ENCODE measurements at places on chromosomes 2 and 18. TPM values are rescaled to one million over a fixed set of nuclear protein-coding genes. Genes with fewer than 3 reads are reported as not detected.

DNA sequence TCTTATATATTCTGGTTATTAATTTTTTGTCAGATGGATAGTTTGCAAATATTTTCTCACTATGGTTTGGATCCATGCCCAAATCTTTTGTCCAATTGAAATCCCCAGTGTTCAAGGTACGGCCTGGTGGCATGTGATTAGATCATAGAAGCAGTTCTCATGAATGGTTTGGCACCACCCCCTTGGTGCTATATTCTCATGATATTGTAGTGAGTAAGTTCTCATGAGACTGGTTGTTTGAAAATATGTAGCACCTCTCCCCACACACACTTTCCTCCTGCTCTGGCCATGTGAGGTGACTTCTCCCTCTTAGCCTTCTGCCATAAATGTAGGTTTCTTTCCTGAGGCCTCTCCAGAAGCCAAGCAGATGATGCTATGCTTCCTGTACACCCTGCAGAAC, 107.7 kb upstream of the KYNU start:
- DNase-seq, result no peak

DNA sequence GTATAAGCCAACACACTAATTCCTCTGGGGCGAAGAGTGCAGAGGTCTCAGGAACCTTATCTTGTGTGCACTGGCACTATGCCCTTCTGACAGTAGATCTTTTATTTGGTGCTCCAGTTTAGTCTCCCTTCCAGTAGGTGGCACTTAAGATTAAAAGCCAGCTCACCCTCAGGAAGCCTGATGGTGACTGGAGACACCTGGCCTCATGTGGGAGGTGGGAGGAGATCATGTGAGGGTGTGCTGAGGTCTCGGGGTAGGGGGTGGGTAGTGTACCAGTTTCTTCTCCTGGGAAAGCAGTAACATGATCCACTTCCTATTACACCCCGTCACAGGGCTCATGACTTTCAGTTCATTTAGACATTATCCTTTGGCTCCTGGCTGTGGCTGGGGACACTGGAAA, 654.9 kb downstream of the ADCYAP1 start:
- no peak for DNase-seq

GRCh38 chr2:27920148-27920885, 29.8 kb downstream of the BABAM2 start:
- peak; percentile 68 for DNase-seq

Gene SNED1
- total RNA-seq, result 39.5 TPM

- DNase-seq, result no peak
Measured at GRCh38 chr2:208039376-208040110, 14.2 kb upstream of the PLEKHM3 start.

DNA sequence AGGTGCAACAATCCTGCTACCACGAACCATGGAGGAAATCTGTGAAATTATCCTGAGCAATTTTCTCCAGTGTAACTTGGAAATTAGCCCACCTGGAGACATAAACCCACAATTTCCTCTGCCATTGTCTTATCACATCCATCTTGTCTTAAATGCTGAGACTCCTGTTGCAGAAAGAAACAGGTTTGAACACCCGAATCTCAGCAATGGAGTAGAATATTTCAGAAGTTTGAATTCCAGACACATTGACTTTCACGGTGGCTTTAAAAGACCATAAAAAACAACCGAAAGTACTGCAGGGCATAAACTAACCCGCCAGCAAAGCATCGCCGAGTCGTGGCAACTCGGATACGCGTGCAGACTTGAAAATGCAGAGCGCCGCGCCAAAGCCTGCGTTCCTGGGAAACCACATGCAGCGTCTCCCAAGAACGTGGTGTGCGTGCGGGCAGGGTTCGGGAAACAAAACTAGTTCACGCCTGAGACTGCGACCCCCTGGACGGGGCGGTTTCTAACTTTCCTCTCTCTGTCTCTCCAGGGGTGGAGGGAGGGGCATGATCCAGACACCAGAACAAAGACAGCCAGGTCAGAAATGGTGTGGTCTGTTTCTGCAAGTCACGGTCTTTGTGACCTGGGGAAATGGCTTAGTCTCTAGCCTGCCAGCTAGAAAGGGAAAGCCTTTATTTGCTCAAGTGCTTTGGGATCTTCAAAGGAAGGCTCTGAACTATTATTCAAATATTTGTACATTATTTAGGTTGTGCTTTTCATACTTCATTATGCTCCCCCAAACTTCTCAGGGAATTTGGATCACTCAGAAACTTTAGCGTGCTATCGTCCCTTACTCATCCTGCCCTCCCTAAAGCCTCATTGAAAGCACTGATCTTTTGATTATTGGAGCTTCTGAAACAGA, 26.9 kb upstream of the KCTD1 start:
- peak; percentile 41 for DNase-seq

Gene ASB18
- not detected for total RNA-seq

- peak; percentile 24 for DNase-seq
Measured at GRCh38 chr2:14977021-14977420, 344.5 kb downstream of the LRATD1 start.

DNA sequence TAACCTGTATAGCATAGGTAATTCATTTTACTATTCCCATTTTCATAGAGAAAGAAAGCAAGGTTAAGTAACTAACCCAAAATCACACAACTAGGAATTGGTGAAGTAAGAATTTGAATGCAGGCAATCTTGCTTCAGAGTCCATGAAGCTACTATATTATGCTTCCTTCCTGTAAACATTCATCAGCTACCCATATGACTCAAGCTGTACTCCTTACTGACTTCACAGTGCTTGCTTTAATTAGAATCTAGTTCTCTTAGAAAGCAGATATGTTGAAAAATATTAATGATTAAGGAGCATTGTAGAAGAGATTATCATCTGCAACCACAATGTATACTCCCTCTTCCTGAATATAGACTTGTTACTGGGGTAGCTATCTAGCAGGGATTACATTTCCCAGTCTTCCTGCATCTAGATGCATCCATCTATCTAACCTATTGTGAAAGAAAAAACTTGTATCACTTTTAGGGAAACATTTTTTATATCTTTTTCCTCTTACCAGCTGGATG, 961.6 kb upstream of the CHAC2 start:
- peak; percentile 17 for DNase-seq

Gene SCYGR2
- total RNA-seq, result not detected

- DNase-seq, result peak; percentile 23
Measured at GRCh38 chr2:128172191-128172590, 81.2 kb downstream of the UGGT1 start.

DNA sequence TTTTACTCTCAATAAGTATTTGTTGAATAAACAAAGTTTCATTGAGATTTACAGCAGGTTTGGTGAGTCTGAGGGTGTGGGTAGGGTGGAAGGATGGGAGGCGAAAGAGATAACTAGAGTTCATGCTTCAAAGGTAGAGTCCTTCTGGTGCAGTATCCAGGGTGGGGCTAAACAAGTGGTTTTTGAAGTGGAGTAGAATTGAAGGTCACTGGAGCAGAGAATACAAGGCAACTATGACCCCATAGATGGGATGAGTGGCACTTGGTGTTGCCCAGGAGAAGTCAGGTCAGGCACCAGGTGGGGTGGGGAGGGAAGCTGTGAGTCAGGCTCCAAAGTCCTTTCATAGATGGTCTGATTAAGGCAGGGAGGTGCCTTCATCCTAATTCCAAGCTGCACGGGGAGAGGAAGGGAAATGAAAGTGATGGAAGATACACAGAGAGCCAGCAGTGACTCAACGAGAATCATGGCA, 6.6 kb upstream of the CAB39 start:
- DNase-seq, result no peak

Gene MDH1B
- 1.8 TPM for total RNA-seq

Gene NEB
- total RNA-seq, result 0.26 TPM

GRCh38 chr18:56267334-56267733, 371.1 kb downstream of the TXNL1 start:
- DNase-seq, result no peak

GRCh38 chr2:85511008-85511811, 27.8 kb upstream of the MAT2A start:
- peak; percentile 41 for DNase-seq

Gene MEP1B
- under 0.01 TPM for total RNA-seq

DNA sequence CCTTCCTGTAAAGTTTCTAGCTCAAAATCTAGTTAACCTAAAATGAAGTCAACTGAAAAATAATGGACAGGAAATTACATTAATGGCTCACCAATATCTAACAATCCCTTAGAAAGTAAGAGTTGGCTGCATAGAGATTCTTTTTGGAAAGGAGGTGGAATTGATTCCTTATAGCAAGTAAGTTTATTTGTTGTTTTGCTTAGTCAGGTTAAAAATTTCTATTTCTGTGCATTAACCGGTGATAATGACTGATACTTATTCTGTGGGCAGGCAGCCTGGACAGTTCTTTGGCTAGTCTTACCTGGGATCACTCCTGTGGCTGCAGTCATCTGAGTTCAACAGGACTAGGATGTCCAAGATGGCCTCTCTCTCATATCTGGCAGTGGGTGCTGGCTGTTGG, 6.9 kb upstream of the BCL2L11 start:
- no peak for DNase-seq

DNA sequence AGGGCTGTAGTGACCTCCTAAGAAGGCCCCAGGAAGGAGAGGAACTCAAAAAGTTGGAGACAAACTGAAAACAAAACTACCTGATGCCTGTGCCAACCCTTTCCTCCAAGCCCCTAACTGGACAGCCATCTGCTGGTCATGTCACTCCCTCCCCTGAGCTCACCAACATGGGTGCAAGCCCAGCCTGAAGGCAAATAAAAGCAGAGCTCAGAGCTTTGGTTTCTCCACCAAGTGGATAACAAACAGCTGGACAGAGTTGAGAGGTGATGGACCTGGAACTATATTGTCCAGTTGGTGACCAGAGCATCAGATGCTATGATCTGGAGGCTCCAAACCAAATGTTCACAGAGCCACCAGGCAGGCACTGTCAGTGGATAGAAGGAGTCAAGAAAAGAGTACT, 34.6 kb upstream of the MAL start:
- DNase-seq, result no peak

GRCh38 chr2:78896536-78896935, 129.0 kb upstream of the REG3G start:
- no peak for DNase-seq

DNA sequence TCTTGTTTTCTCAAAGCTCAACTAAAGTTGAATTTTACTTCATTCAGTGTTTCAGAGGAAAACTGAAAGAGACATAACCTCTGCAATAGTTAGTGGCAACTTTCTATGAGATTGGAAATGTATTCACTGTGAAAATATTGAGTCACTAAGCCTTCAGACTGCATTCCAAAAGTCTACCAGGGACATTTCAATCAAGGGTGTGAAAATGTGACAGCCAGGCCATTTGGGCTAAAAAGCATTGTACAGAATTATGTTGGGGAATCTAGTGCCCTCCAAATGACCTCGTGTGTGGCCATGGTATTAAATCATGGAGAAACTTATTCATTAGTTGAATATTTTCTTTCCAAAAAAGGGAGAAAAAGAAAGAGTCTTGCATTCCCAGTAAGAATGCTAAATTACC, 251.9 kb downstream of the GRB14 start:
- no peak for DNase-seq

GRCh38 chr2:14237902-14238301, 394.6 kb upstream of the LRATD1 start:
- no peak for DNase-seq

- DNase-seq, result no peak
Measured at GRCh38 chr18:47794725-47795433, 135.6 kb downstream of the SMAD2 start.

Gene ALPG
- not detected for total RNA-seq

DNA sequence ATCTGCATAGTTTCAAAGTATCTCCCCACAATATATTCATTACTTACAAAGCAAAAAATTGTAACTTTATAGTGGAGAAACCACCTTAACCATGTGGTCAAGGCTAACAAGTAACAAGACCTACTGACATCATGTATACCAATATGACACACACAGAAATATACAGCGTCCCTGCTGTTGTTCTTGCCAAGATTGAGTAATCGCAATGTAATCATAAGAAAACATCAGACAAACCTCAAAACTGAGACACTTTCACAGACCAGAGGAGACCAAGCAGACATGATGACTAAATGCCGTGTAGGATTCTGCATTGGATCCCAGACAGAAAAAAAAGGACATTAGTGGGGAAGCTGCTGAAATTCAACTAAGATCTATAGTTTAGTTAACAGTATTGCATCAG, 123.0 kb downstream of the ACAA2 start:
- peak; percentile 98 for DNase-seq

Gene HOXD9
- not detected for total RNA-seq

Gene REG3G
- total RNA-seq, result not detected

- DNase-seq, result no peak
Measured at GRCh38 chr18:50014606-50015005, 180.3 kb downstream of the MYO5B start.

Gene DTNB
- total RNA-seq, result 5.4 TPM

Gene C1QL2
- not detected for total RNA-seq

DNA sequence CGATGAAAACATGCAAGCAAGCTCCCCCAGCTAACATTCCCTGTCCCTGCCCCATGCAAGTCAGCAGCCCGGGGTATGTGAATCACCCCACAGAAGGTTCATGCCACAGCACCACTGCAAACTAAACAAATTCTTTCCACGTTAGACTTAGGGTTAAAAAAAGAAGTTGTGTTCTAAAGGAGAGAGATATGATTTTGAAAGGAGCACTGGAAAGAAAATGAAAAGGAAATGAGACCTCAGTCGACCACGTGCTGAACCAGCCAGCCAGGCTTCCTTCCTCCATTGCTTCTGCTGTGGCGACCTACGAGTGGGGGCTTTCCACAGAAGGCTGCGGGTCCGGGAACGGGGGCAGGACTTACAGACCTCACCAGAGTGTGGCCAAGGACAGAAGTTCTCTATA, 52.0 kb downstream of the ARL4C start:
- DNase-seq, result peak; percentile 94

DNA sequence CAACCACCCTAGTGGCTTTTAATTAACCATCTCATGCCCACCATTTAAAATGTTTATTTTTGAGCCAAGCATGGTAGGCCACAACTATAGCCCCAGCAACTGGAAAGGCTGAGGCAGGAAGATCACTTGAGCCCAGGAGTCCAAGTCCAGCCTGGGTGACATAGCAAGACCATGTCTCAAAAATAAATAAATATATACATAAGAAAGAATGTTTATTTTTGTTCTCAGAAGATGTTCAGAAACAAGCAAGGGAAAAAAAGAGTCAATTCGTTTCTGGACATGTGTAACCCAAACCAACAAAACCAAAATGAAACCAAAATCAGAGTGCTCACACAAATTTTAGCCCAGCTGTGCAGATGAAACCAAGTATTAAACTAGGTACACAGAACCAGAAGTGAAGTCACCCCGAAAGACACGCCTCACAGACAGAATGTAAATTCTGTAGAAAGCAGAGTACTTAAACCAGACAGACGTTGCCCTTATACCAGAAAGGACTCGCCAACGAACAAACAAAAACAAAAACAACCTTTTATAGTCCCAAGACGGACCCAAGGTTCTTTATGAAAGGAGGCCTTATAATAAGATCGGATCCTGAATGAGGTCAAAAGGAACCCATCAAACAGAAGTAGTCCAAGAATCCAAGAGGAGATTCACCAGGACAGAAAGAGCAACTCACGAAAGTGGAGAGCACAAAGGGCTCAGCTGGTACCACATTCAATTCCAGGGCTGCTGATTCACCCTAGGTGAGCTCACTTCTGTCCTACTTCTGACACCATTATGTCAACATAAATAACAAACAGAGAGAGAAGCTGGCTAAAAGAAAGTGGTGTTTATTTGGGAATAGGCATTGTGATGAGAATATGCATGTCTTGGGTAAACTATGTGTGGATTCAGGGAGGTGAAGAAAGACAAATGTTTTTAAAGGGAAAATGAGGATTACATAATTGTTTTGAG, 31.8 kb upstream of the MTCL1 start:
- no peak for DNase-seq

Gene CAVIN2
- 12.6 TPM for total RNA-seq
